ENCODE measurements at places on chromosomes 1 and 21.

GRCh38 chr1:114075105-114075504 is 78.6 kb downstream of the SYT6 start:
- no peak for DNase-seq

- DNase-seq, result no peak
Measured at GRCh38 chr1:15650433-15650832, 33.2 kb downstream of the DDI2 start.

DNA sequence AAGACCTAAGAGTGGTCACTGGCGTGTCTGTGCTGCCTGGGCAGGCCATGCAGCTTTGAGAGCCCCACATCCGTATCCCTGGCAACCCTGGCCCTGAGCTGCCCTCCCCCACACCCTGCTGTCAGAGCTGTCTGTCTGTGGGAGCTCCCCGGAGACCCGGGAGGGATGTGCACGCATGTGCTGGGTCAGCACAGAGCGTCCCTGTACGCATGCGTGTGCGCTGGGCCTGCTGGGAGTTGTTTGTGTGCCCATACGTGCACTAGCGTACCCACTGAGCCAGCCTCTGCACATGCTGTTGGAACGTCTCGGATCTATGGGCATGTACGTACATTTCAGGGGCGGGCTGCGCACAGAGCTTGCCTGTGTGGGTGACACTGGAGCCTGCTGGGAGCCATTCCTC is 89.3 kb downstream of the EPHB2 start:
- no peak for DNase-seq

DNA sequence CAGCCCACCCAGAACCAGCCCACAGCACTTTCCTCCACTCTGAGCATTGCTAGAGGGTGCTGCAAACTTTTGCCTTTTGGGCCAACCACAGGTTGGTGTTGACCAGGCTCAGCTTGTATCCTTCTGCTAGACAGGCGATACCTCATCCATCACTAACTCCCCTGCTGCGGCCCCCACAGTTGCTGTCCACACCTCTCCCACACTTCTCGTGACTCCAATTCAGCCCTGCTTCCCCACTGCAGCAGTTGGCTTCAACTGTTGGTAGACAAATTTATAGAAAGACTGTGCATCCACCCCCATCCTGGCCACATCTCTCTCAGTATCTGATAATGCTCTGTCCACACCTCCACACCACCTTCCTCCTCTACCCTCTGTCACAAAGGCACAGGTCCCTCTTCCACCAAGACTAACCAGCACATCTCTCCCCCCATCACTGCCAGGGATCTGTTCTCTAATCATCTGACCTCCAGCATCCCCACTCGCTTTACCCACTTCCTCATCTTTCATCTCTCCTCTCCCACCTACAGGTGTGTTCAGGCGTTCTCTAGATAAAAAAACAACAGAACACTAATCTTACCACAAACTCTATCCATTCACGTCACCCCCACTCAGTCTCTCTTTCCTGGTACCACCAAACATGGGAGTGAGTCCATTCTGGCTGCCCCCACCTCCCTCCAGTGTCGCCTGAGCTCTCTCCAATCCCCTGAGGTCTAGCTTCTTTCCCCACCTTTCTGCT is 15.8 kb upstream of the SLC25A44 start:
- DNase-seq, result no peak
